ENCODE measurements at places on chromosomes 3 and 15. TPM values are rescaled to one million over a fixed set of nuclear protein-coding genes. Genes with fewer than 3 reads are reported as not detected.

GRCh38 chr3:32557640-32558352, 12.9 kb downstream of the DYNC1LI1 start:
- DNase-seq: no peak

DNA sequence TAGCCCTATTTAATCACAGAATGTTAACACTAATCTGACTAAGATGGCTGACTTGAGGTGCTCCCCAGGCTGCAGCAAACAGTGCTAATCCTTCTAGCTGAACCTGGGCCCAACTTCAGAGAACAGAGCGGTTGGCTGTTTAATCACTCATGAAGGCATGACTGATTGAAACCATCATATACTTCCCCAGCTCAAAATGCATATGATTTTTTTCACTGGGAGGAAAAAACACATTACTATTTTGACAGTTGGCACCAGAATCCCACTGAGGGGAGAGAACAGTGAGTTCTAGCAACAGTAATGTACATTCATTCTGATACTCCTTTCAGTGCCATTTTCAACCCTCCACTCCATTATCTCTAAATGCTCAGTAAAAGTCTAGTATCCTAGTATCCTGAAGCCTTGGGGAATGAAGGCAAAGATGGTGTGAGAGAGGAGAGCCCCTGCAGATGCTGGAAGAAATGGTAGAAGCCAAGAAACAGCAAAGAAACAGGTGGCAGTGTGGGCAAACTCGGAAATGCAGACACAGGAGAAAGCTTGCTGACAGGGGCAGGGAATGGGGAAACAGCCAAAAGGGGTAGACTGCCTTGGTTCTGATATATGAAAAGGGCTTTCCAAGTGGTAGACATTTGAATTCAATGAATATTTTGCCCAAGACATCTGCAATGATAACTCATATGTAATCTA, 34.4 kb upstream of the CASR start:
- peak; percentile 57 for DNase-seq

BNC1 gene
- total RNA-seq: not detected

- no peak for DNase-seq
Measured at GRCh38 chr15:66085128-66085527, 168.4 kb downstream of the MEGF11 start.

CD80 gene
- total RNA-seq: 1.3 TPM

COLQ gene
- total RNA-seq: 1.7 TPM

DNA sequence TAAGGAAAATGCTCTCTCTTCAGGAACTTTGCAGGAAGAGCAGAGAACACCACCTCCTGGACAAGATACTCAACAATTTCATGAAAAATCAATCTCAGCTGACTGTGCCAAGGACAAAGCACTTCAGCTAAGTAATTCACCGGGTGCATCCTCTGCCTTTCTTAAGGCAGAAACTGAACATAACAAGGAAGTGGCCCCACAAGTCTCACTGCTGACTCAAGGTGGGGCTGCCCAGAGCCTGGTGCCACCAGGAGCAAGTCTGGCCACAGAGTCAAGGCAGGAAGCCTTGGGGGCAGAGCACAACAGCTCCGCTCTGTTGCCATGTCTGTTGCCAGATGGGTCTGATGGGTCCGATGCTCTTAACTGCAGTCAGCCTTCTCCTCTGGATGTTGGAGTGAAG, 200.5 kb downstream of the AKAP13 start:
- no peak for DNase-seq

RYR3 gene
- 5.0 TPM for total RNA-seq

DNA sequence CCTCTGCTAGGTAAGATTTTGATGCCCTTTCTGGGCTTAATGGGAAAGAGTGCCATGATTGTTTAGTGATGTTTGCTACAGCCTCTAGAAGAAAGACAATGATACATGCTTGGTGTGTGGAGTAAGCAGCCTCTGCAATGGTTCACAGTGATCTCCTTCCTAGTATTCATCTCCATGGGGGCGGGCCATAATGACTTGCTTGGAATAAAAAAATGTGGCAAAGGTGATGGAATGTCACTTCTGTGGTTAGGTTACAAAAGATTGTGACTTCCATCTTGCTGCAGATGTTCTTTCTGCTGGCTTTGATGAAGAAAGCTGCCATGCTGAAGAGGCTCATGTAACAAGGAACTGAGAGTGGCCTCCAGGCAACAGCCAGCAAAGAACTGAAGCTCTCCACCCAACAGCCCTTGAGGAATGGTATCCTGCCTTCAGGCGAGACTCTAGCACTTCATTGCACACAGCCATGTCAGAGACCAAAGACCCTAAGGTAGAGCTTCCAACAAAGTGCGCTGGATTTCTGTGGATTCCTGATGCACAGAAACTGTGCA, 139.1 kb upstream of the LRIG1 start:
- no peak for DNase-seq

RGMA gene
- 159 TPM for total RNA-seq

- DNase-seq: no peak
Measured at GRCh38 chr3:140092848-140093536, 158.0 kb downstream of the CLSTN2 start.

DNA sequence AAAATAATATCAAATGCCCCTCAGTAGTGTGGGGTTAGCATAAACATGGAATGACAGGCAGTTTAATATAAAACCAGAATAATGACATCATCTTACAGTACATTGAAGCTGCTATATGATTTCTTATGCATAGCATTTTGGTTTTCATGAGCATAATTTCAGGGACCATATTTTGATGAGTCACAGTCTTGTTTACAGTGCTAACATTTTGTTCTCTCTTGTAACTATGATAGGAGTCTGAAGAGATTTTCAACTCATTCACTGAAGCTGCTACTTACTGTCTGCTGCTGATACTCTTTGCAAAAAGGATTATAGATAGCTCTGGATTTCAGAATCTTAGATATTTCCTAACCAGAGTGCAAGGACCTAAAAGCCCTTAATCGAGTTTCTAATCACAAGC, 92.6 kb upstream of the CCDC54 start:
- no peak for DNase-seq

DNA sequence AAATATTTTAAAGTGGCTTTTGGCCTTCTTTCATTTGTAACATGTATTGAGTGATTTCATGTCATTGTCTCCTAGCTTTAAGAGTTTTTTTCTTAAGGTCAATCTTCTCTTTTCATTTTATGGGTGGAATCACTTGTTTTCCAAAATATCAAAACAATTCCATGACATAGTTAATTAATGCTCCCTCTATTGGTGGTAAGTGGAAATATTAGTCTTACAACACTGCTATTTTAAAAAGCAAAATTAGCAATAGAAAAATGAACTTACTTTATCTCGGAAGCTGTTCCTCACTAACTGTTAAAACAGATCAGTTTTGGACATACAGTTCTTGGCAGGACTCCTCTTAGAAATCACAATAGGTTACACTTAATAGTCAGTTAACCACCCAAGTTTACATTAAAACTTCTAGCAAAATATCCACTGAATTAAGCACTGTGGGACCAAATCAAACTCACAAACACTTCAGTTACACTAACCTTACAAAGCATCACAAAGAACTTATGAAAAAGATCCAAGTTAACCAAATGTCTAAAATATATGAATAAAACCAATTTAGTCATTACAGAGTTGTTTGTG, 42.4 kb downstream of the TIGIT start:
- DNase-seq: no peak

LSAMP gene
- 3.0 TPM for total RNA-seq

GRCh38 chr15:72491768-72492167, 17.6 kb downstream of the ARIH1 start:
- DNase-seq: no peak

- no peak for DNase-seq
Measured at GRCh38 chr3:5616873-5617272, 429.4 kb downstream of the EDEM1 start.

SLC51B gene
- not detected for total RNA-seq
